ENCODE measurements at places on chromosomes 2 and 18.

GRCh38 chr2:229971298-229971790 is 49.0 kb downstream of the FBXO36 start:
- DNase-seq: no peak

DNA sequence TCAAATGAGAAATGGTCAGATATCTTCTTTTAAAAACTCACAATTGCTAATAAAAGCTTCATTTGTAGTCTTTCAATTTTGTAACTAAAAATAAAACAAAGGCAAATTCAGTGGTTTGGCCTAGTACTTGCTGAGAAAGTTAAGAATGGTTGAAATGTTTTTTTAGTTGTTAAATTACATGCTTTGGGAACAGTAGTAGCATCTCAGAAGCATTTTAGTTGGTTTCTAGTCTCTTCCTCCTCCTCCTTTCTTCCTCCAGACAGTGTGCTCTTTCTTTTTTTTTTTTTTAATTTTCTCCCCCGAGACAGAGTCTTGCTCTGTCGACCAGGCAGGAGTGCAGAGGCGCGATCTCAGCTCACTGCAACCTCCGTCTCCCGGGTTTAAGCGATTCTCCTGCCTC is 9.8 kb downstream of the TRAK2 start:
- no peak for DNase-seq

DNA sequence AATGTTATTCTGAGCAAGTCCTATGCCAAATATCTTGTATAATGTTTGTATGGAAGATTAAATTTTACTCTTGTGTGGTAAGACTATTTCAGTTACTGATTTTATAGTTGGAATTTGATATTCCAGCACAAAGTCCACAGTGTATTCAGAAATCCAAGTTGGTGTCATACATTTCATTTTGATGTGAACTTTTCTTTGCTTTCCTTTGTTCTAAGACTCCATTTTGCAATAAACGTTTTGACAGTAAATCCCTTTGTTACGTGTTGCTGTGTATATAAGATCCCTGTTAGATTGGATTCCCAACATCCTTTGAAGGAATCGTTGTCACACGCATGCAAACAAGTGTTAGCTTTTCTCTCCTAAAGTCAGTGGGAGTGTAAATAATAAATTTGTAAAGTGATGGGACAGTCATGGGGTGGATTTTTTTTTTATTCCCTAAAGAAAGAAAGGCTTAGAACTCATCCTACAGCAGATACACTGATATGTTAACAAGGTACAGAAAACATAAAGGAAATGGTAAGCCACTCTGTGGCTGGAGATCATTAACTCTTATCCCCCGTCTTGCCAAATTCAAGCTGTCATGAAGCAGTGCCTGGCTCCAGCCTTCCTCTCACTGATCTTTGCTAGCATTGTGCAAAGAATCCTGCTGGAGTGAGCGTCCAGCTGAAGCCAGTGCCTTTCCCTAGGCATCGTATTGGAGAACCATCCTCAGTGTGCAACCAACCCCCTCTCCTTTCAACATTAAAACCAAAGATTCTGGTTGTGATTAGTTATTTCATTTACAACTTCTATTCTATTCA is 127.6 kb upstream of the CDCA7 start:
- no peak for DNase-seq

- DNase-seq: no peak
Measured at GRCh38 chr2:11500702-11501303, 33.0 kb upstream of the GREB1 start.

DNA sequence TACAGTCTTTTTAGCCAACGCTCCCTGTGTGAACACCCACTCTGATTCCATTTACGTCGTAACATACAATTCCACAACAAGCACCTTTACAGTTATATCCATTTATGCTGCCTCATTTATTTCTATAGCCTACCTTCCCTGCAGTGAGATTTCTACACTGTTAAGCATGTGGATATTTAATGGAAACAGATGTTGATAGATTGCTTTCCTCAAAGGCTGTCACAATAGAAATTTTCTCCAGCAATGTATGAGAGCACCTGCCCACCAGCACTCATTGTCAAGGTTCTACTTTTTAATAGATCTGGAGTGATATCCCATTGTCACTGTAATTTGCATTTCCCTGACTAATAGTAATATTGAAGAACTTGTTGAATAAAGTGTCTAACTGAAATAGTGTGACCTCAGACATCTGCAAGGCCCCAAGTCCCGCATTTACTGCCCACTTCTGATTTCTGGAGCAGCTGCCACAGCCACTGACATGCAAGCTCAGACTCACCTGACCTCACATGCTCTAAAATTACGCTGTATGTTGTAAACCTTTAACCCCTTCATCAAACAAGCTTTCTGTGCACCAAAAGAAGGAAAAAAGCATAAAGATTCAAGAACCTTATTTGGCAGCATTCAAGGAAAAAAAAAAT is 295.1 kb downstream of the CNTNAP5 start:
- DNase-seq: no peak

DNA sequence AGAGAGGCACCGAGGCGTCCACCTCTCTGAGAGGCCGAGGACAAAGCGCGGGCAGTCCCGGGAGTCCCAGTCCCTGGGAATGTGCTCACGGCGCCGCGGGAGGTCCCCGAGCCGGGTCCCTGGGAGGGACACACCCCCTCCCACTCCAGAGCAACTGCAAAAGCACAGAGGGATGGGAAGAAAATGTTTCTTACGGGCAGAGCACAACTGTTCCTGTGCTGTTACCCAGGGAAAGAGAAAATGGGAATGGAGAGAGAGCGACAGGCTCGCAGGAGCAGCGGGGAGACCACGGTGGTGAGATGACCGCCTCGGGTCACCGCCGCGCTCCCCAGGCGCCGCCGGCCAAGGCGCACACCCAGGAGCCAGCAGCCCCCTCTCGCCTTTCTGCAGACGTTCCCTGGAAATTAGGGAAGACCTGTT is 1.2 kb upstream of the BCL11A start:
- no peak for DNase-seq

DNA sequence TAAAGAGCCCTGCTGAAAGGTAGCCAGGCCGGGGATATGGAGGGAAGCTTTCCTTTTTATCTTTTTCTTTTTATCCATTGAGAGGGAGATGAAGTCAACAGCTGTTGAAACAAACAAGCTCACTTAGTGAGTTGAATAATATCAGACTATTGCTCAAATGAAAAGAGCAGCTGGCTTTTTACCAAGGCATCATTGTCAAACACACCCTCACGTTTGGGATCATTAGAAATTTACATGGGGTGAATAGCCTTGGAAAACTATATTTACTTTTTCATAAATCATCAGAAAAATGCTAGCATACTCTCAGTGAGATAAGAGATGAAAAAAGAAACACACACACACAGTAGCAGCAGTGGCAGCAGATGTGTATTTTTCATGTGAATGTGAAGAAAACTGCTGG is 71.5 kb upstream of the HNMT start:
- DNase-seq: no peak

- DNase-seq: no peak
Measured at GRCh38 chr2:217960351-217960750, 42.4 kb downstream of the TNS1 start.

GRCh38 chr2:206011018-206011614 is 74.9 kb downstream of the INO80D start:
- no peak for DNase-seq

DNA sequence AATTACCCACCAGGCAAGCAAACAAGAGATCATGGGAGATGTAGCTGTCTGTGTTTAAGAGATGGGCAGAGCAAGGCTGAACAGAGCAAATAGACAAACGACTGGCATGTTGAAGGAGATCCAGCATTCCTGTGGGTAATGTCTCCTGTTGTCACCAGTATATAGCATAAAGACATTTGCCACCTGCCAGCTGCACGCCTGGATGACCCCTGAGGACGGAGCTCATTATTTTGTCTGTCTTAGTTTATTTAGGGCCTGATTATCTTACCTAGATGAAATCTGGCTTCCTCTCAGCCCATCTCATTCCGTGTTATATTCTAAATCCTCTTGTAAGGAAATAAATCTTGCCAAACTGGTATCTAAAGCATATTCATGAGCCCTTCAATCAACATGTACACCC is 510.3 kb upstream of the LINC00305 start:
- DNase-seq: no peak

GRCh38 chr2:207619764-207620203 is 5.4 kb downstream of the METTL21A start:
- DNase-seq: no peak

GRCh38 chr18:63144748-63145147 is 174.8 kb downstream of the BCL2 start:
- DNase-seq: no peak

GRCh38 chr18:33611525-33612135 is 33.6 kb downstream of the ASXL3 start:
- DNase-seq: no peak

- DNase-seq: no peak
Measured at GRCh38 chr2:65345631-65346030, 86.8 kb downstream of the SPRED2 start.

DNA sequence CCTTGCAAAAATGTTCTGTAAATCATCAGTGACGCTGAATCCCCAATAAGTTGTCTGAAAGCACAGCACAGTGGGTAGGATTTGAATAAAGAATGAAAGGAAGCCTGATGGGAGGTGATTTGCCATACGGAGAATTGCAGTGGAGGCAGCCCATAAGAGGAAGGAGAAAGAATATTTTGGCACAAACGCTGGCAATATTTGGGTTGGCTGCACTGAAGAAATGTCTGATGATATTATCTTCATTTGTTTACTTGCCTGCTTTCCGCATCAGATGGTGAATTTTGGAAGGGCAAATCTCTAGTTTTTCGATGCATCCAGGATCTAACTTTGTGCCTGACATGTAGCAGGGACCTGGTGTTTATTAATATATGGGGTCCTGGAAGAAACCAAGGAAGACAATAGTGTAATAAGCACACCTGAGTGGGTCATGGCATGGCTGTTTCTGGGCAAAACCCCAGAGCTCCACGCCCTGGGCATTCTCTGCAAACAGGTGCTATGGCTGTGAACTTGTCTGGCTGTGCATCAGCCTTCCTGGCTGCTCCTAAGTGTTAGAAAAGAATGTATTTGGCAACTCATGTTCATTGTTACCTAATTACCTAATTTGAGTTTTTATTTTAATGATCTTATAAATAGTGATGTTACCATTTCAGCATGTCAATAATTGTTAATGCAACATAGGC is 5.9 kb downstream of the GALR1 start:
- no peak for DNase-seq

DNA sequence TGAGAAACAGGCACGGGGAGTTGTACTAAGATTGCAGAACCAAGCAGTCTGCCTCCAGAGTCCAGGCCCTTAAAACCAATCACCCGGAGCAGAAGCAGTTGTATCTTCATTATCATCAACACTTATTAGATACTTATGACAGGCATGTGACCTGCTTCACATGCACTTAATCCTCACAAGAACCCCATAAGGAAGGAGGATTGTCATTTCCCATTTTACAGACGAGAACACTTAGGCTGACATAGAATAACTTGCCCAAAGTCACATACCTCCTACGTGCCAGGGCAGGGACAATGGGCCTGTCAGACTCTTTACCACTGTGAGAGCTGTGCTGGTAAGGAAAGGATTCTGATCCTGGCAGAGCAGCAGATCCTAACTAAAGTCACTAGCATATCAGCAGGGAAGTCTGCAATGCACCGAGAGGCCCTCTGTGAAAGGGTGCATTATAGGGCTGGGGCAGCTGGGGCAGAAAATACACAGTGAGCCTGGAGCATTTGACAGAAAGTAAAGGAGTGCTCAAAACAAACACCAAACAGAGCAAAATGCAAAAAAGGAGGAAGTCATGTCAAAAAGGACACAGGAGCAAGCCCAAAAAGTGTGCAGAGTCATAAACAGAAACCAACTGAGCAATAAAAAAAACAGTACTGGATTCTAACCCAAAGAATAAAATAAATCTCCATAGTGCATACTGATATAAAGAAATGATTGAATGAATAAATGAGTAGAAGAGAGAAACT is 55.9 kb upstream of the SP3 start:
- DNase-seq: no peak

GRCh38 chr2:105790461-105791149 is 45.9 kb downstream of the NCK2 start:
- DNase-seq: no peak

- DNase-seq: no peak
Measured at GRCh38 chr2:13698847-13699246, 933.7 kb upstream of the LRATD1 start.

DNA sequence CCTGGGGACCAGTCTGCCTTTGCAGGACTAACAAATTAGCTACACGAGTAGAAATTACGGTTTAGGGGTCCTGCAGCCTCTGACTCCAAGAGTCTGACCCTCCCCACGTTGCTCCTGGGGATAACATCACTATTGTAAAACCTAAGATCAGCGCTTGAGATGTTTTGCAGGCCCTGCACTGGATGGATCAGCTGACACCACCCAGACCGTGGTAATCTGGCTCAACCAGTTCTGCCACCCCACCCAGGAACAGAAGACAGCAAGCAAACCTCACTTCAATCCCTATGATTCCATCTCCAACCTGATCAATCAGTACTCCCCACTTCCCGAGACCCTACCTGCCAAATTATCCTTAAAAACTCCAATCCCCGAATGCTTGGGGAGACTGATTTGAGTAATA is 31.7 kb downstream of the NGEF start:
- no peak for DNase-seq

- DNase-seq: no peak
Measured at GRCh38 chr2:157291018-157291417, 33.5 kb downstream of the GALNT5 start.

- DNase-seq: no peak
Measured at GRCh38 chr18:40159141-40160017, 1795.7 kb upstream of the PIK3C3 start.

- DNase-seq: no peak
Measured at GRCh38 chr2:152394326-152394725, 59.4 kb downstream of the FMNL2 start.

DNA sequence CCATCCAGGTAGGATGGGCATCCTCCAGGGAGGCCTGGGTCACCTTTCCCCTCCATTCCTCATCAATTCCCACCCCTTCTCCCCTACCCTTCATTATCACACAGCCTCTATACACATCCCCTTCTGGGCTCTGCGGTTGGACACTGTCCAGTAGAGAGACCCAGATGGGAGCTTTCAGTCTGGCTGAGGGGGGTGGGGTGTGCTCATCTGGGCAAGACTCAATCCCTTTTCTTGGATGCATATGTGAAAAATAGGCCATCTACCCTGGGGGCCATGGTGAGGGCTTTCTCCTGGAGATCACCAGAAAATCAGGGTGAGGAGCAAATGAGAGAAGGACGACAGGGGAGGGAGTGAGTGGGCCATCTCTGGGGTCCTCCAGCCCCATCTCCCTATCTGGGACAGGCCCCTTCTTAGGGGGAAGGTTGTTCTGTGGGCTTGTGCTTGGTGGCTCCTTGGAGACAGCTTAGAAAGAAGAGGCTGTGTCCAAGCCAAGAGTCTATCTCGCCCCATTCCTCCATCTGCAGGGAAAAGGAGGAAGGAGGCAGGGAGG is 160.1 kb downstream of the DYSF start:
- DNase-seq: no peak

GRCh38 chr2:150133623-150134022 is 353.8 kb downstream of the RND3 start:
- DNase-seq: no peak

DNA sequence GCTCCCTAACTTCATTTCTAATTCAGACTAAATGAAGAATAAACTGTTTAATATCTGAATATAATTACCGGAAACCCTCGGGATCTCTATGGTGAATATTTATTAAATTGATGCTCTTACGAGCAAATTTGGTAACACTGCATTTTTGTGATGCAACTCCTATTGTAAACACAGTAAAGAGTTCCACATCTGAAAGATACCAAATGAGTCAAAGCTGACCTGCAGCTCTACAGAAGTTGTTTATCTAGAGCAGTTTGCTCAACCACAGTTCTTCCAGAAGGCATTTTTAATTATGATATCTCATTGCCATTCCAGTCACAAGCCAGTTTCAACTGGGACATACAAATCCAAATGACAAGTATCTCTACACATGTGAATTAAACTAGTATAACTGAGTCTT is 129.7 kb downstream of the PKP4 start:
- DNase-seq: no peak
